Cardiac muscle cell (in vitro differentiated cells and primary cell): ENCODE measurements at places on chromosomes 11 and 22. TPM values are rescaled to one million over a fixed set of nuclear protein-coding genes. Genes with fewer than 3 reads are reported as not detected.
A peak's percentile ranks its signal among the peaks of the same experiment; 100 is the strongest.

Gene USP47
- 46.6 and 72.3 TPM in 2 replicates for polyA plus RNA-seq

Gene CASP5
- polyA plus RNA-seq, result not detected in 2 replicates

Gene KCNK7
- not detected in 2 replicates for polyA plus RNA-seq

Gene OR51I1
- polyA plus RNA-seq, result not detected in 2 replicates

Gene SLC6A5
- not detected in 2 replicates for polyA plus RNA-seq

Gene PLAAT4
- polyA plus RNA-seq, result not detected in 2 replicates

Gene DEFB131B
- polyA plus RNA-seq, result not detected in 2 replicates

Gene CCDC73
- polyA plus RNA-seq, result 0.76 TPM in 1 of 2 replicates, not detected in the other

Gene HOATZ
- not detected in 2 replicates for polyA plus RNA-seq

Gene CCDC81
- polyA plus RNA-seq, result 1.1 and 2.6 TPM in 2 replicates

DNA sequence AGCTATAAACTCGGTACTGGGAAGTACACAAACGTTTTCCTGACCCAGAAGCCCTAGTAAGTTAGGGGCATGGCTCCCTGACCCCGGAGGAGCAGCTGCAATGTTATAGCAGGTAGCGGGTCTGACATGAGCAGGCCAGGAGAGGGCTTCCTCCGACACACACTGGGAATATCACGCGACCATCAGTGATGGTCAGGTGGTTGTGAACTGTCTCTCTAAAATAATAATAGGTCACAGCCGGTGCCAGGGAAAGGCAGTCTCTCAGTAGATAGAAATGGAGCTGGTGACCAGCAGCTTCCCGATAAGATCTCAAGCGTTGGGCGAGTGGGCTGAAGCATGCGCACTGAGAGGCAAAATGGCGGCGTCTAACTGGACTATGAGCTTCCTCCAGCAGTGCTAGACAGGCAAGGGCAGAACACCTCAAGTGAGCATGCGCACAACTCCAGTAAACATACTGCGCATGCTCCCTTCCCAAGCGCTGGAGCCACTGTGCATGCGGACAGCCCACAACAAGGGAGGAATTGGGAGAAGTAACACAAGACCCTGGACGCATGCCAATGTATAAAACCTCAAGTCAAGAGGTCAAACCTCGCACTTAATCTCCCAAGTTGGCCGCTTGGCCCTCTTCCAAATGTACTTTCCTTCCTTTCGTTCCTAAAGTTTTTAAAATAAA, 22.3 kb upstream of the TESMIN start:
- no peaks in the 10 kb centered on the region for H3K36me3 ChIP-seq
- no peak overlapping the region for H3K4me3 ChIP-seq
- H3K27me3 ChIP-seq, result no peaks in the 10 kb centered on the region
- DNase-seq, result no peak
- peaks cover 10% of the 10 kb centered on the region for H3K4me1 ChIP-seq

GRCh38 chr11:118263112-118263511, 985 bp downstream of the MPZL2 start:
- no peaks in the 10 kb centered on the region for H3K4me1 ChIP-seq
- no peaks in the 10 kb centered on the region for H3K36me3 ChIP-seq
- no peak overlapping the region for H3K27ac ChIP-seq
- no peak for DNase-seq
- no peak overlapping the region for H3K4me3 ChIP-seq

DNA sequence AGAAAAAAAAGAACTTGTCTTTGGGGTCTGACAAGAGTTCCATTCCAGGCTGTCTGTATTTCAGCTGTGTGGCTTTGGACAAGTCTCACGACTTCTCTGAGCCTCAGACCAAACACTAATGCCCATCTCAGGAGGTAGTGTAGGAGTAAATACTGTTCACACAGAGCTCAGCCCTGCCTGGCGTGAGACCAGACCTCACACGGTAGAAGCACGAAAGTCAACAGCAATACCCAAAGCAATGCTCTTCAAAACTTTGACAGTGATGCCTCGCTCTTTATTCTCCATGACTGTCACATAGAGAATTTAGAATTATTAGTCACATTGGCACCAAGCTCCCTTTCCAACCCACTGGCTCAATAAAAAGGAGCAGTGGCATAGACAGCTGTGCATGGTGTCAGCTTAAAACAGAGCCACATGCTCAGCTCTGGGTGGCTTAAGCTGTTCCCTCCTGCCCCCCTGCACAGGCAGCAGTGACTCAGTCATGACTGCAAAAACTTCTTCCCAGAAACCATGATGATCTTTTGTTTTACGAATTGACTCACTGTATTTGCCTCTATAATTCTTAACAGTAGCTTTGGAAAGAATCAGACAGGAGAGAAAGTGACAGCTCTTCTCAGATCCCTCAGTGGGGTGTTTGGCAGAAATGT, 74.0 kb upstream of the PHF21B start:
- no peaks in the 10 kb centered on the region for H3K4me1 ChIP-seq
- no peaks in the 10 kb centered on the region for H3K27me3 ChIP-seq
- no peak for DNase-seq

DNA sequence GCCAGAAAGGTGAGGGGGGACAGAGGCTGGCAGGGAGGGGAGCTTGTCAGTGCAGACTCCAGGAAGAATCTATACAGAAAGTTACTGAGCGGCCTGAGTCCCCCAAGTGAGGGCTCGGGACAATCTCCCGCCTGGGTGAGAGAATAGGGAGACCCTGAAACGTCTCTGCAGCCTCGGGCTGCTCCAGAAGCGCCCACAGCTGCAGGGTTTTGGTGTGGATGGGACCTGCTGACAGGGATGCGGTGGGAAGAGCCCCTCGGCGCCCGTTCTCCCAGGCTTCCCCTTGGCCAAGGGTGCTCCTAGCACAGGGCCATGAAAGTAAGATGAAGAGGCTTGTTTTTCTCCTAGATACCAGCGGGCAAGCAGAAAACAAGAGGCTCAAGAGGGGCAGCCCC, 743 bp upstream of the RCE1 start:
- peak overlapping the region; percentile 95 for H3K27ac ChIP-seq
- H3K4me1 ChIP-seq, result peaks cover 11% of the 10 kb centered on the region
- H3K36me3 ChIP-seq, result peaks cover 5% of the 10 kb centered on the region
- H3K27me3 ChIP-seq, result no peaks in the 10 kb centered on the region
- DNase-seq, result no peak
- H3K4me3 ChIP-seq, result peak overlapping the region; percentile 77

- no peak overlapping the region for H3K4me3 ChIP-seq
- H3K27ac ChIP-seq, result no peak overlapping the region
- H3K27me3 ChIP-seq, result no peaks in the 10 kb centered on the region
- no peaks in the 10 kb centered on the region for H3K36me3 ChIP-seq
- H3K4me1 ChIP-seq, result no peaks in the 10 kb centered on the region
Observed at GRCh38 chr11:117465236-117465997, 137.8 kb downstream of the CEP164 start.

- no peaks in the 10 kb centered on the region for H3K36me3 ChIP-seq
- H3K4me1 ChIP-seq, result no peaks in the 10 kb centered on the region
- H3K27me3 ChIP-seq, result no peaks in the 10 kb centered on the region
- no peak overlapping the region for H3K4me3 ChIP-seq
Observed at GRCh38 chr11:128195057-128195751, 392.2 kb downstream of the ETS1 start.

DNA sequence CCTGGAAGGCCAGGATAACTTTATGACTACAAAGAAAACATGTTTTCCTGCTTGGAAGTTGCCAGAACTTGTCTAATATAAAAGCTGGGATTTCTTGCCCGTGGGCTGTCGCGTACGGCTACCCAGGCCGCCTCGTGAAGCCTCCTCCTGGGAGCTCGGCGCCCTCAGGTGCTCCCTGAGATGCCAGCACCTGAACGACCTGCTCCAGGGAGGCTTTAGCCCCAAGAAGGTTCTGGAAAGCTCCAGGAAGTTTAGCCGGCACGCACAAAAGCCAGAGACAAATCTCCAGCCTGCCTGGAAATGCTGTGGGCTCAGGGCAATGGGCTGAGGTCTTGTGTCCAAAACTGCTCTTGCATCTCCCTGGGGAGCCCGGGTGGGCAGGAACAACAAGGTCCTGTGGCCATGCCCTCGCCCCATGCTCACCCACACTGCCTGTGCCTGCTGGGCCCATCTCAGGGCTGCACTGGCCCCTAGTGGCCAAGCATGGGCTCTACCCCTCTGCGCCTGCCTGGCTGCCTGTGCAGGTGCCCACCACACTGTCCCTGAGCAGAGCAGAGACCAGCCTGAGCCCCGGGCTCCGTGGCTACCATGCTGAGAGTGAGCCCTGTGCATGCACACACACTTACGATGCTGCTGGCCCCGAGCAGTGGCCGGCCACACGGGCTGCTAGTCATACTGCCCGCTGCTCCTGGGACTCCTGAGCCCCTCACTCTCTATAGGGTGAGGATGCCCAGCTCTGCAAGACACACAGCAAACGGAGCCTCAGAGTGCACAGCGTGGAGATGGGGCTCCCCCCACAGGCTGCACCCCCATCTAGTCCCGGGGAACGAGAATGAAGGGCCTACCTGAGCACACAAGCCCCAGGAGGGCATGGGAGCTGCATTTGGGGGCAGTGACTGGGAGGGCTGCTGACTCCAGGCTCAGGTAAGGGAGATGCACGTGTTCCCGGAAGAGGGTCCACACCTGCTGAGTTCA, 4.9 kb upstream of the CELSR1 start:
- no peak overlapping the region for H3K4me3 ChIP-seq
- H3K27ac ChIP-seq, result peak overlapping the region; percentile 48
- peak; percentile 76 for DNase-seq
- H3K27me3 ChIP-seq, result peaks cover 3% of the 10 kb centered on the region
- H3K36me3 ChIP-seq, result no peaks in the 10 kb centered on the region
- H3K4me1 ChIP-seq, result peaks cover 35% of the 10 kb centered on the region

- peak overlapping the region; percentile 77 for H3K27ac ChIP-seq
- H3K27me3 ChIP-seq, result no peaks in the 10 kb centered on the region
- no peak for DNase-seq
- peaks cover 45% of the 10 kb centered on the region for H3K4me1 ChIP-seq
Observed at GRCh38 chr11:104124979-104125378, 39.0 kb downstream of the PDGFD start.

- no peak overlapping the region for H3K27ac ChIP-seq
- no peaks in the 10 kb centered on the region for H3K36me3 ChIP-seq
- DNase-seq, result no peak
- no peaks in the 10 kb centered on the region for H3K27me3 ChIP-seq
- H3K4me3 ChIP-seq, result no peak overlapping the region
Observed at GRCh38 chr11:77374611-77375031, 73.1 kb upstream of the GDPD4 start.

GRCh38 chr11:130390071-130390758, 38.2 kb downstream of the ADAMTS8 start:
- H3K4me1 ChIP-seq, result no peaks in the 10 kb centered on the region
- no peak overlapping the region for H3K27ac ChIP-seq
- peak; percentile 32 for DNase-seq
- H3K36me3 ChIP-seq, result no peaks in the 10 kb centered on the region
- peaks cover 3% of the 10 kb centered on the region for H3K27me3 ChIP-seq
- H3K4me3 ChIP-seq, result no peak overlapping the region

DNA sequence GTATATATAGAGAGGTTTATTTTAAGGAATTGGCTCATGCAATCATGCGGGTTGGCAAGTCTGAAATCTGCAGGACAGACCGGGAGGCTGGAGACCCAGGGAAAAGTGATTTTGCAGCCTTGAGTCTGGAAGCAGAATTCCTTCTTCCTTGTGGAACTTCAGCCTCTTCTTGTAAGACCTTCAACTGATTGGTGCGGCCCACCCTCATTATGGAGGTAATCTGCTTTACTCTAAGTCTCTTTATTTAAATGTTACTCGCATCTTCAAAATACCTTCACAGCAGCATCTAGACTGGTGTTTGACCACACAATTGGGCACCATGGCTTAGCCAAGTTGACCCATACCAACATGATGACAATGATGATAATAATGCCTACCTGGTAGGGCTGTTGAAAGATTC, 17.8 kb downstream of the MB start:
- no peak for DNase-seq
- no peaks in the 10 kb centered on the region for H3K27me3 ChIP-seq
- peaks cover 32% of the 10 kb centered on the region for H3K4me1 ChIP-seq
- H3K36me3 ChIP-seq, result no peaks in the 10 kb centered on the region
- H3K4me3 ChIP-seq, result no peak overlapping the region

GRCh38 chr11:11512090-11512489, 109.7 kb downstream of the GALNT18 start:
- no peak overlapping the region for H3K27ac ChIP-seq
- H3K4me3 ChIP-seq, result no peak overlapping the region
- H3K4me1 ChIP-seq, result peaks cover 6% of the 10 kb centered on the region
- DNase-seq, result peak; percentile 37
- no peaks in the 10 kb centered on the region for H3K27me3 ChIP-seq
- no peaks in the 10 kb centered on the region for H3K36me3 ChIP-seq

GRCh38 chr11:43868852-43869567, 11.6 kb upstream of the ALKBH3 start:
- peaks cover 59% of the 10 kb centered on the region for H3K27me3 ChIP-seq
- DNase-seq, result no peak
- no peak overlapping the region for H3K27ac ChIP-seq
- H3K4me1 ChIP-seq, result no peaks in the 10 kb centered on the region

GRCh38 chr11:82895437-82896091, 4.7 kb downstream of the PRCP start:
- no peak overlapping the region for H3K4me3 ChIP-seq
- H3K27ac ChIP-seq, result no peak overlapping the region
- peaks cover 7% of the 10 kb centered on the region for H3K4me1 ChIP-seq
- H3K27me3 ChIP-seq, result no peaks in the 10 kb centered on the region
- no peak for DNase-seq
- H3K36me3 ChIP-seq, result no peaks in the 10 kb centered on the region

DNA sequence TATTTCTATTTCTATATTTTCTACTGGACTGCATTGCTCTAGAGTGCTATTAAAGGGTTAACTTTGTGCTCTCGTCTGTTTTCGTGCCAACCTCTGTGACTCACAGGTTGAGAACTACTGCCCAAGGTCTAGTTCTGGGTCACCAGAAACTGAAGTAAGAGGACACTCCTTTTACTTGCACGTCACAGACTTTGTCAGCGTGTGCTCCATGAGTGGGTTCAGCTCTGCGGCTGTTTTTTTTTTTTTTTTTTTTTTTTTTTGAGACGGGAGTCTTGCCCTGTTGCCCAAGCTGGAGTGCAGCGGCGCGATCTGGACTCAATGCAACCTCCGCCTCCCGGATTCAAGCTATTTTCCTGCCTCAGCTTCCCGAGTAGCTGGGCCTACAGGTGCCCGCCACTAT, 49.8 kb downstream of the CLMP start:
- H3K4me3 ChIP-seq, result no peak overlapping the region
- peak overlapping the region; percentile 16 for H3K27ac ChIP-seq
- no peaks in the 10 kb centered on the region for H3K36me3 ChIP-seq
- DNase-seq, result no peak
- H3K27me3 ChIP-seq, result no peaks in the 10 kb centered on the region
- peaks cover 7% of the 10 kb centered on the region for H3K4me1 ChIP-seq

DNA sequence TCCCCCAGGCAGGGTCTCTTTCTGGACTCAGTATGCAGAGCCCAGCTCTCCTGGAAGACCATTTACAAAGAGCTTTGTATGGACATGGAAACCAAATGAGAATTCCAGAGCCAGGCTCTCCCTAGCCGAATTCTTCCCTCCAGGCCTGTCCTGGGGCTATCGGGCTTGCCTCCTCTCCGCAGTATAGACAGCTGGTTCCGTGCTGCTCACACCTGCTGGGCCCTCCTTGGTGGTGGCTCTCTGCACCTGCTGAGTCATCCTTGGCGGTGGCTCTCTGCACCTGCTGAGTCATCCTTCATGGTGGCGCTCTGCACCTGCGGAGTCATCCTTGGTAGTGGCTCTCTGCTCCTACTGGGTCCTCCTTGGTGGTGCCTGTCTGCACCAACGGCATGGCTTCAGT, 743.5 kb downstream of the BRD1 start:
- DNase-seq, result no peak
- H3K4me3 ChIP-seq, result no peak overlapping the region
- no peak overlapping the region for H3K27ac ChIP-seq
- no peaks in the 10 kb centered on the region for H3K36me3 ChIP-seq

- no peaks in the 10 kb centered on the region for H3K27me3 ChIP-seq
- peaks cover 6% of the 10 kb centered on the region for H3K4me1 ChIP-seq
- H3K4me3 ChIP-seq, result no peak overlapping the region
- peak overlapping the region; percentile 54 for H3K27ac ChIP-seq
- DNase-seq, result no peak
Observed at GRCh38 chr11:17164361-17165246, 43.2 kb downstream of the PIK3C2A start.
